Kasumi-1 (cell line): ENCODE measurements at places on chromosomes 2 and 18.

GRCh38 chr2:177728399-177728765, 335.8 kb downstream of the AGPS start:
- no peak for DNase-seq

DNA sequence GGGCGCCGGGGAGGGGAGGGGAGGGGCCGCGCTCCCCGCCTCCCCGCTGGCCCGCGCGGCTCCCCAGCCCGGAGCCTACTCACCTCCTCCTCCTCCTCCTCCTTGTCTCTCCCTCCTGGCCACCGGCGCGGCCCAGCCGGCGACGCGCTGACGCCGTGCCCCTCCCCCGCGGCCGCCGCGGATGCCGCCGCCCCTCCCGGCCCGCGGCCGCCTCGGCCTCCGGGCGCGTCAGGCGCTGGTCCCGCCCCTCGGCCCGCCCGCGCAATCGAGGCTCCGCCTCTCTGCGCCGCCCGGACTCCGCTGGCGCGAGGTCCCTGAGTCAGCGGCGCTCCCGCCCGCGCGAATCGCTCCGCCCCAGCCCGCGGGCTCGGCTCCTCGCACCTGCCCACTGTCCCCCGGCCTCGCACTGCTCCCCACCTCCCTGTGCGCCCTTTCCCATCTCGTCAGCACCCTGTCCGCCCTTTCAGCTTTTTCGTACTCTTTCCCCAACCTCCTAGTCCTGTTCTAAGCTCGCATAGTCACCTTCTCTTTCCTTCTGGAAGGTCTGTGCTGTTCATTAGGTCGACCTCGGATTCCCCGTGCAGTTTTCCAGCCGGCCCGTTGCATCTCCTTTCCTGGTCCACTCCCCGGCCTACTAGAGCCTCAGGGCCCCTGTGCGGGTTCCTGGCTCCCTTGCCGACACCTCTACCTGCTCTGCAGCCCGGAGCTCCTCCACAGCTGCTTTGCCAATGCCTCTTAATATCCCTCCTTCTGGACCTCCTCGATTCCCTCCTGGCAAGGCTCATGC, 187.4 kb downstream of the ZEB2 start:
- peak; percentile 90 for DNase-seq

DNA sequence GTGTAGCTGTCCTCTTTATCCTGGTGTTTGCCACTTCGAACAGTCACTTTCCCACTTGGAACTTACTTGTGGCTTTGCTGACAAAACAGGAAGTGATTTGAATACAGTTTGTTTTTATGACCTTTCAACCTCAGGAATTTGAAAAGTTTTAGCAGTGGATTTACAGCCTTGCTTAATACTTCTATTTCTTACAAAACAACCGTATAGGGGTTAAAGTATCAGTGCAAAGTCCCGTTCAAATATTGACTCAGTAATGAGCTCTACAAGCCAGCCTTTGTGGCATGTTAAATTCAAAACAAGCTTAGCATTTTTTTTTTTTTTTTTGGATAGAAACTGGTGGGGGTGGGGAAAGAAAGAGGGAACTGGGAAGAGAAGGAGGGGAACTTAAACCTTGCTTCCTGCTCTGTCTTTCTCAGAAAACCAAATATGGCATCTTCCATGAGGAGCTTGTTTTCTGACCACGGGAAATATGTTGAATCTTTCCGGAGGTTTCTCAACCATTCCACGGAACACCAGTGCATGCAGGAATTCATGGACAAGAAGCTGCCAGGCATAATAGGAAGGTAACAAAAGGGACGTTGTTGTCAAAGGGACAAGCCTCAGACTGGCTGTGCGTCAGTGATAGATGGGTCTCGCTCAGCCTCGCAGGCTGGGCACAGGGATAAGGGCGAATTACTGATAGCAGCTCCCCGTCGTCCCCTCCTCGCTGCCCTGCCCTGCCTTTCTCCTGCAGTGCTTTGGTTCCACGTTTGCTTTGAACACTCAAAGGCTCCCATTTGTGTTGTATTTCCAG, at the start of gene HNMT:
Gene HNMT (plus strand): TSS at position 408 of the 793 bp plus-strand sequence. CDS start 19 bp downstream, at position 427.
- peak; percentile 24 for DNase-seq

- DNase-seq, result no peak
Observed at GRCh38 chr18:5628512-5629255, 84.9 kb upstream of the EPB41L3 start.

GRCh38 chr2:177161741-177162460, 50.7 kb upstream of the HNRNPA3 start:
- peak; percentile 78 for DNase-seq

- DNase-seq, result no peak
Observed at GRCh38 chr18:24868760-24869237, 408.4 kb downstream of the HRH4 start.

DNA sequence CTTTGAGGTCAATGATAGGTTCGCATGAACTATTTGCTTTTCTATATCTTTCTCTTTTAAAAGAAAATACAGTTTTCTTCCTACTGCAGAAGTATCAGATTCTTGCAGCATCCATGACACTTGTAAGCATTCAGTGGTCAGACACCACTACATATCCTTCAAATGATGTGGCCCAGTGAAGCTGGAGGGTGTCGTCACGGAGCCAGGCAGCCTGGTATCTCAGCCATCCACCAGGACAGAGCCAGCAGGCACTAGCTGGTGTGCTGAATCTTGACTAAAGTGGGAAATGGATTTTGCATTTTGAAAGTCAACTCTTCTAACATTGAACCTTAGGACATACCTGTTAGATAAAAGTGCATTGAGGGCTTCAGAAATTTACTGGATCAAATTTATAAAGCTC, 5.4 kb downstream of the KLHL14 start:
- no peak for DNase-seq

DNA sequence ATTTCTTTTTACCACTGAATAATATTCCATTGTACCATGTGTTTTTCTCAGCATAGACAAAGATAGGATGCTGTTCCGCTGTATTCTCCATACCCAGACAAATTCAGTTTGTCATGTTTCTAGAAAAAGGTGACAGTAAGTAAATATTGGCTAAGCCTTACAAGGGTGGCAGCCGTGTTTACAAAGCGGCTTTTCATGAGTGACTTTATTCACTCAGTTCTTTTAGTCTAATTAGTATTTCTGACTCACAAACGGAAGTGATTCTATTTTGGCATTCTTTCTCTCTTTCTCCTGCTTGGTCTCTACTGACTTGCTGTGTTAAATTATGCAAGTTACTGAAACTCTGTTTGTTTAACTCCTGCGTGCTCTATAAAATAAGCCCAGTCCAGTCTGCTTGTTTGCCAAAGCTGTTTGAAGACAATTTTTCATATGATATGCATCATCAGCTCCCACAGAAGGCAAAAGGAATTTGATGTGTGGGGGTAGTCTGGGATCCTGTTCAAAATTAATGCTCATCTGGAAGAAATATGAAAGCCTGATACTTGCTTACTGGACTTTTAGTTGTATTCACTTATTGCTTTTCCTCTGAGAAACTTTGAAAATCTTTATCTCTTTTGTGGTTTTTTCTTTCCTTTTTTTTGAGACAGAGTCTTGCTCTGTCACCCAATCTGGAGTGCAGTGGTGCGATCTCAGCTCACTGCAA, 2.3 kb upstream of the PLEKHH2 start:
- DNase-seq, result no peak

GRCh38 chr18:73118121-73118816, 250.5 kb upstream of the NETO1 start:
- DNase-seq, result peak; percentile 12

DNA sequence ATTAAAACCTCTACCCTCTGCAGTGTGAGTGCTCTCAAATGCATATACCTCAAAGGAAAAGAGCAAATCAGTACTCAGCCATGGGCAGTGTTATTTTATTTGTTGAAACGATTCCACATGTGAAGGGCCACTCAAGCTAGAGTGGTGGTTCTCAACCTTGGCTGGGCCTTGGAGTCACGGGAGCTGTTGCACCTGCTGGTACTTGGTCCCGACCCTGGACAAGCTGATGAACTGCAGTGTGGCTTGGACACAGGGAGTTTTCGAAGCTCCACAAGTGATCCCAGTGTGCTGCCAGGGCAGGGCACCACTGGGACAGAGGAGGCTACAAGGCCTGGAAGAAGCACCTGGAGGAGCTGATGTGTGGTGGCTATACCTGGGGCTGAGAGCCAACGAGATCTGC, 19.7 kb downstream of the GNLY start:
- no peak for DNase-seq

DNA sequence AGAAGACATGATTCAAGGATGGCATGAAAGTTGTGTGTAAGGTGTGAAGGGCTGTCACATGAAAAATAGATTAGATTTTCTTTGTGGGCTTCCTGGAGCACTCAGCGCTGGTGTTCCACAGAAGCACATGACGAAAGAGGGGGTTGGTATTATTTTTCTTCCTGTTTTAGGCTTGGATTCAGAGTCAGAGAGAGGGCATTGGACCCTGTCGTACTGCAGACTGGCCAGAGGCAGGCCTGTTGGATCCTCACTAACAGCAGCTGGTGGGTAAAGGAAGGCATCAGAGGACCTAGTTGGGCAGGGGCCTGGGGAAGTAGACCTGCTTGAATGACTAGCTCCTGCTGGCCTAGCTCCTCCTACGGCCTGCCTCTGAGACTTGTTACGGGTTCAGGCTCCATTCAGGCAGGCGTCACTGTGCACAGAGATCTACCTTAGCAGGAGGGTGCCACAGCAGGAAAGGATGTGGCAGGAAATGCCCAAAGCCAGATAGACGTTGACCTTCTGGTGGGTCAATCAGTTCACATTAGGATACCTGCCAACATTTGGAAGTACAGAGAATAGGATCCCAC, 13.1 kb downstream of the CTLA4 start:
- no peak for DNase-seq

- no peak for DNase-seq
Observed at GRCh38 chr2:40028792-40029488, 249.9 kb upstream of the THUMPD2 start.

DNA sequence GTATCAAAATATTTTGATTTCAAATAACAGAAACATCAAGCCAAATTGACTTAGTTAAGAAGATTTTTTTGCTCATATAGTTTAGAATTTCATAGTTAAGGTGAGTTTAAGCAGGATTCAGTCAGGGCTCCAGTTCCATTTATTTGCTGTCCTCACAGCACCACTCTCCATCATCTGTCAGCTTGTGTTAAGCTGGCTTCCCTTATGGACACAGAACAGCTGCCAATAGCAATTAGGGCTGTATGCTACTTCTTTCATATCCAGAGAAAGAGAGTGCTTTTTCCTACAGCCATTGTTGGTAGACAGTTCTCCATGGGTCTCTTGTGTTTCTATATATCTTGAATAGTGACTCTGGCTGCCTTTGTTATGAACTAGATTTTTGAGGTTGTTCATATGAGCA, 95.4 kb upstream of the CYP20A1 start:
- DNase-seq, result no peak

GRCh38 chr18:22346401-22346952, 71.2 kb downstream of the CTAGE1 start:
- peak; percentile 38 for DNase-seq

DNA sequence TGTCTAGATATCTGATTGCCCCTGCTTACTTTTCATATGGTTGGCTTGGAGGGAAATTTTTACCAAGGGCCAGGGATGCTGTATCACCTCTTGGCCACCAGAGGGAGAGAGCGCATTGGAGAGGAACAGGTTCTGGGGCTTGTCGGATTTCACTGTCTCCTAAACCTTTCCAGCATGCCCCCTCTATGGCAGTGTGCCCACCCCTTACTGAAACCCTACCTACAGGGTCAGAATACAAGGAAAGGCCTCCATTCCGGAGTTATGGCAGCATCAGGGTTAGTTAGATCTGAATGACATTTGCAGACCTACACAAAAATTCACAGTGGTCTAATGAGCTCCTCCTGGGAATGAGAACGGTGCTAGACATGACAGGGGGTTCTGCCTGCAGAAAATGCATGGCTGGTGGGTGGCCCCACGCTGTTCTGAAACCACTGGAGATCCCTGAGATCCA, 5.8 kb downstream of the SLC14A2 start:
- DNase-seq, result peak; percentile 65

DNA sequence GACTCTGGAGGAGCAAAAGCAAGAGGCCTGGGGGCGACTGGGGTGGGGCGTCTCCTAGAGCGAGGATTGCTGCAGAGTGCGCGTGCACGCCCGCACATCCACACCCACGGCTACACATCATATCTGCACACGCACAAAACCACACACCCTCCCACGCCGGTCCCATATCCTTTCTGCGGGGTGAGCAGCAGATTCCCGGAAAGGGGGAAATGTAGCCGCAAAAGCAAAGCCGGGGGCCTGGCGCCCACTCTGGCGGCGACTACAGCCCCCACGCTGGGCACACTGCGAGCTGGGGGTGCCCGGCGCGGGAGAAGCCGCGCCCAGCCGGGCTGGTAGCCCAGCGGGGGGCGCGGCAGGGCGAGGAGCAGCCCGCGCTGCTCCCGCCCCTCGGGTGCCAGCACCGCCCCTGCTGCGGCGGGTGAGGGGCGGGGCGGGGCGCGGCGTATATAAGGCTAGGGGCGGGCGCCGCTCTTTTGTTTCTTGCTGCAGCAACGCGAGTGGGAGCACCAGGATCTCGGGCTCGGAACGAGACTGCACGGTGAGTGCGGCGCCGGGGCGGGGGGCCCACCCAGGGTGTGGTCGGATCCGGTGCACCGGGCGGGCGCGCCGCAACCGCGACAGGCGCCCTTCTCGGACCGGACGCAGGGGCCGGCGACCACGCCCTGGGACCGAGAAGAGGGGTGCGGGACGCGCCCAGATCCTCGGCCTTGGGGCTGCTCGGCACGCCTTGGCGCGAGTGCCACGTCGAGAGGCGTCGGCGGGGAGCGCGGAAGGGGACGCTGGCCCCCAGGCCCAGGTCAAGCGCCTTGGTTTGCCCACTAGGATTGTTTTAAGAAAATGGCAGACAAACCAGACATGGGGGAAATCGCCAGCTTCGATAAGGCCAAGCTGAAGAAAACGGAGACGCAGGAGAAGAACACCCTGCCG, at the start of gene TMSB10:
Gene TMSB10 (plus strand): TSS at position 476 of the 927 bp plus-strand sequence.
- peak; percentile 61 for DNase-seq

DNA sequence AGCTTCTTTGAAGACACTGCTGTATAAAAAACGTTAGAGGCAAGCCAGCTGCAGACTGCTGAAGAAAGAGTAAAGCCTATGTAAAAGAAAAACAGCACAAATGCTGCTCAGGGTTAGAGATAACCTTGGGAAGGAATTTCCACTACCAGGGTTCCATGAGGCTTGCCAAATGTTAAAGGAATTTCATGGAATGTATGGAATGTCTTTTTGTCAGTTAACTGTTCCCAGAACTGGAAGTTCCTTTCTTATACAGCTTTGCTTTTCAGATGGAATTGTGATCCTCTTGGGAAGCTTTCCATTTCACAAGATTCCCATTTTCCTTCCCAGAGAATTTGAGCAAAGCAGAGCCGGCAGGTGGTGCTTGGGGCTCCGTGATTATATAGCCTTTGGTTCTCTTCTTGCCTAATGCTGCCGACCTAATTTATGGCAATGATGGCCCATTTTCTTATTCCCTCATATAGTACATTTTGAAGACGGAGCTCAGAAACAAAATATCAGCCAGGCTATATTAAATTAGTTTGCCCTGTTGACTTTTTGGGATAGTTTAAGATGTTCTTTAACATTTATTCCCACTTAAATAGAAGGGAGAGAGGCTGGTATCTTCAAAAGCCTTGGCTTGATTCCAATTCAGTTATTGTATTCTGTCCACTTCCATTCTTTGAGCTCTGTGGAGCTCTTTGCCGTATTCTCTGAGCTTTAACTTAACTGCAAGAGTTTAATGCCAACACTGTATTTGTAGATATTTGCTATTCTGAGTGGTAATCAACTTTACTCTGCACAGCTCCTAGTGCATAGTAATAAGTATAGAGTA, 162.3 kb downstream of the PHLPP1 start:
- no peak for DNase-seq
